ENCODE measurements at places on chromosomes 2 and 18. TPM values are rescaled to one million over a fixed set of nuclear protein-coding genes. Genes with fewer than 3 reads are reported as not detected.

GRCh38 chr2:166042356-166042755, 85.5 kb downstream of the SCN1A start:
- DNase-seq = no peak

Gene FNDC4
- total RNA-seq = not detected

DNA sequence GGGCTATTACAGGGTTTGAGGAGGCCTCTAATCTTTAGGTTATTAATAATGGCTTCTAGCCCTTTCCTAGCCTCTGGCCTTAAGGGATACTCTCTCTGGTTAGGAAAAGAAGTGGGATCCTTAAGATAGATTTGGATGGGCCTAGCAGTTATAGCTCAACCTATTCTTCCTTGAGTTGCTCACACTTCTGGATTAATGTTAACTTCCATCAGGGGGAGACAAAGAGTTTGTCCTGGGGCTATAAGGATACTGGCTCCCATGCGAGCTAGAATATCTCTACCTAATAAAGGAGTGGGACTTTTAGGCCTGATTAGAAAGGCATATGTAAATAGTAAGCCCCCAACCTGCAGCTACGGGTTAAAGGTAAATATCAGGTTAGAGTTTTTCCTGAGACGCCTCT, 14.3 kb upstream of the PTH2R start:
- no peak for DNase-seq

DNA sequence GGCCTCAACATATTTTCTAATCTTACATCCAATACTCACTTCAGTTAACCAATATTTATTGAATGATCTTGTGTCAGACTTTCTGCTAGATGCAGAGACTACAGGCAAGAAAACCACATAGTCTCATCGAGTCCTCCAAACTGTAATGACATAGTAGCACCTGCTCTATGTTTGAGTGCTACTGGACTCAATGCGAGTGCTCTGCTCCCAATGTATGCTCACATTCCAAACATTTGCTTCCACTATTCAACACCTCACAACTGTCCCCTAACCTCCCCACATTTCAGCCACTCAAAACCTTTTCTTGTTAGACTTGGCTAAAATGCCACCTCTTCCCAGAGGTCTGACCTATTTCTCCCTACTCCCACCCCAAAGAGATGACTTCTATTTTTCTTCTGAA, 65.2 kb downstream of the SLC66A3 start:
- no peak for DNase-seq

DNA sequence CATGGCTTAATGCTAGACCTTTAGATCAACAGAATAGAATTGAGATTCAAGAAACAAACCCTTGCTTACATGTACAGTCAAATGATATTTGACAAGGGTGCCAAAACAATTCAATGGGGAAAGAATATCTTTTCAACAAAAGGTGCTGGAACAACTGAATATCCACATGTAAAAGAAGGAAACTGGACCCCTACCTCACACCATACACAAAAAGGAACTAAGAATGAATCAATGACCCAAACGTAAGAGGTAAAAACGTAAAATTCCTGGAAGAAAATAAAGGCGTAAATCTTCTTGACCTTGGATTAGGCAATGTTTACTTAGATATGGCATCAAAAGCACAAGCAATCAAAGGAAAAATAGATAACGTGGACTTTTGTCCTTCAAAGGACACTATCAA, 43.1 kb downstream of the BAZ2B start:
- no peak for DNase-seq

Gene MFSD2B
- total RNA-seq = not detected

GRCh38 chr18:23126376-23127056, 8.8 kb upstream of the CABLES1 start:
- DNase-seq = no peak

GRCh38 chr2:177767768-177768167, 304.8 kb downstream of the PDE11A start:
- no peak for DNase-seq

- DNase-seq = no peak
These were observed 34.5 kb downstream of the INSIG2 start for GRCh38 chr2:118122594-118123281.

DNA sequence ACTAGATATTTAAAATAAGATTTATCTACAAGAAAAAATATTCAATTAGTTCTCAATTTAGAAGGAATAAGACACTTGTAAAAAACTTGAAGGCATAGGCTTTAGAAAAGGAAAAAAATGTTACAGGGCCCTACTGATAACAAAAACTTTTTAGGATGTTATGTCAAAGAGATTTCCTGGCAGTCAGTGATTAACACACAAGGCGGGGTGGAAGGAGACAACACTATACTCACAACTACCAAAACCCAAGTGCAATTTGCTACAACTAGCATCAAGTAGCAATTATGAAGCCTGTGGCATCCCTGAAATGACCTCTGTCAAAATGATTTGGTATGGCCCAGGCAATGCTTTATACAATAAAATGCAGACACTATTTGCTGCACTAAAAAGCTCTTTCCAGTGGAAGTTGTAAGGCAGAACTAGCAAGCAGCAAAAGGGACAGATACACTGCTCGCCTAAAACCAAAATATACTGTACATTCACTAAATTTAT, 15.3 kb downstream of the STRN start:
- DNase-seq = no peak

GRCh38 chr18:54607213-54608027, 16.4 kb downstream of the DYNAP start:
- DNase-seq = no peak

DNA sequence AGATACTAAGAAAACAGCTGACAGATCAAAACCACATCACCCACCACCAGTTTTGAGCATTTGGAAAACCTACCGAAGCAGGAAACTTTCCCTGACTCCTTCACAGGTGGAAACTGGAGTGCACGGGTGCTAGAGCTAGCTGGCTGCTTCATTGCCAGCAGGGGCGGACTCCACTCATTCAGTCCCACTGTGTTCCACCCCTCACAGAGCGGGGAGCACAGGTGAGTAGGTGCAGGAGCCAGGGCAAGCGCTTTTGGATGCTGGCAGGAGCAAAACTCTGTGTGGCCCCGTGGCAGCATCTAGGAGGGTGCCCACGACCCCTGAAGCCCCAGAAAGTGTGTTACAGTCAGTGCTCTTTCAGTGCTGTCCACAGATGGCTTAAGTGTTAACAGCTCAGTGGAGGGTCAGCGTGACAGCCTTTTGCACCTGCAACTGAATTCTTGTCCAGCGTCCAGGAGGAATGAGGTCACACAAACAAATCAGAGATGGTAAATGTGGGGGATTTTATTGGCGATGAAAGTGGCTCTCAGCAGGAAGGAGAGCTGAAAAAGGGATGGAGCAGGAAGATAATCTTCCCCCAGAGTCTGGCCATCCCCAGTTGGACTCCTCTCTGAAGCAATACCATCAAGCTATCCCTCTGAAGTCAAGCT, 71.1 kb downstream of the TMEM163 start:
- no peak for DNase-seq

DNA sequence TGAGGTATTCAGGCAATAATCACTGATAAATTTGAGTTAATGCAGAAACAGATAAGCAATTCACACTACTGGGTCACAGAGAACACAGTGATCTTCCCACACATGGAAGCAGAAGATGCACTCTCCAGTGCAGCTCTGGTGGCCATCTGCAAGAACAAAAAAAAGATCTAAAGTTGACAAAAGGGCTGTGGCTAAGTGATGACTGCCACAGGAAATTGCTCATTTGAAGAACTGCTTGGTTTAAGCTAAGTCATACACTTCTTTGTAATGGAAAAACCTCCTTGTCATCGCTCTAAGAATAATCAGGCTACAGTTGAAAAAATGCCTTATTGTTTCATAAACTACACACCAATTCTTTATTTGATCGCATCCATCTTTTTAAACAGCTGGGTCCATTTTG, 115.1 kb downstream of the DTNB start:
- peak; percentile 25 for DNase-seq

DNA sequence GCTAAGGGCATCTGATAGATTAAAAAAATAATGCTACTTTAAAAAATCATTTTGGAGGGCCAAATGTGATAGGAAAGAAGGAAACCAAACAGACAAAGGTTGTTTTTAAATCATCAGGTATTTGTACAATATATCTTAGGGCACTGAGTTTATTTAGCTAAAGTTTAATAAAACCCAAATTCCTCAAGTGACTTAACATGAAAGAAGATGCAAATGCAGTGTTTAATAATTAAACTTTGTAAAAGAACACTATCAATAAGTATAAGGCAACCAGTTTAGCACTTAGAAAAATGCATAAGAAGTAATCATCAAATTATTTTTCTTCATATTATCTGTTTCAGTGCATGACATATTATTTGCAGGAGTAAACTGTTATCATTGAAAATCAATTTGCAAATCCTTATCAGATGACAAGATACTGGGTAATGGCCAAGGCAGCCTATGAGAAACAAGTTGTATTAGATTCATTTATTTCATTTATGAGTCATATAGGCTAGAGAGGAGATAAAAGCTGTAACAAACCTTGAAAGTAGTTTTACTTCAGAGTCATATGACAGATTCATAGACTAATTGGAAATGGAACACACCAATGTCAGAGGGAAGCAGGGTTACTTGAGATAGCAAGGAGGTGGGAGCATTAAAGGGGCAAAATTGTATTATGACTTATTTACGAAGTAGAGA, 165.5 kb downstream of the GCA start:
- DNase-seq = no peak

Gene GEN1
- total RNA-seq = 6.2 TPM

- no peak for DNase-seq
These were observed 2.0 kb downstream of the ANKRD44 start for GRCh38 chr2:197308585-197308984.

Gene APLF
- 8.2 TPM for total RNA-seq

- DNase-seq = peak; percentile 42
These were observed 27.5 kb downstream of the SIX2 start for GRCh38 chr2:44981714-44982108.

DNA sequence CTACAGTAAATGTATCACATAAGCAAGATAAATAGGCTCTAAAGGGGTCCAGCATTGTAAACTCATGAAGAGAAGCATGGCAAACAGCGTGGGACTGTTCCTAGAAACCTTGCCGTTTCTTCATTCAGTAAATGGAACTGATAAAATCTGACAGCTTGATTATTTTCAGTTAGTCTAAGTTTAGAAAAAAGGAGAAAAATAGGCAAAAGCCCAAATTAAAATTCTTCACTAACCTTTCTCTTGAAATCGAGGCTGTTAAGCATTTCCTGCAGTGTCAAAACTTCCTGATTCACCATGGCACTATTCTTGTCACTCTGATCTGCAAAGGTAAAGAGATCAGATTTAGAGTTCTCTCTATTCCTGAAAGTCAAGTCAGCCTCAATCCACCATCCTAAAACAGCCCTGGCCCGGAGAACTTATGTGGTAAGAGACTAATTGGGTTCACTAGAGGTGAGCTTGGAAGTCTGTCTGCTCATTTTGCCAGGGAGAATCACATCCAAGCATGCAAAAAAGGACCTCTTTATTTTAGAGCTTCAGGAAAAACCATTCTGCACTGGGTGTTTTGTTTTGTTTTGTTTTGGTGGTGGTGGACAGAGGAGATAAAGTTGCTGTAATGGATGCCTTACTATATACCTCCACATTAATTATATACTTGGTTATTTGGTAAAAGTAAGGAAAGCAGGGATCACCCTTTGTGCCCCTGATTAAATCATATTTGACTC, 52.4 kb upstream of the STAT1 start:
- DNase-seq = no peak

- no peak for DNase-seq
These were observed 1.8 kb downstream of the TTN start for GRCh38 chr2:178805457-178805856.

DNA sequence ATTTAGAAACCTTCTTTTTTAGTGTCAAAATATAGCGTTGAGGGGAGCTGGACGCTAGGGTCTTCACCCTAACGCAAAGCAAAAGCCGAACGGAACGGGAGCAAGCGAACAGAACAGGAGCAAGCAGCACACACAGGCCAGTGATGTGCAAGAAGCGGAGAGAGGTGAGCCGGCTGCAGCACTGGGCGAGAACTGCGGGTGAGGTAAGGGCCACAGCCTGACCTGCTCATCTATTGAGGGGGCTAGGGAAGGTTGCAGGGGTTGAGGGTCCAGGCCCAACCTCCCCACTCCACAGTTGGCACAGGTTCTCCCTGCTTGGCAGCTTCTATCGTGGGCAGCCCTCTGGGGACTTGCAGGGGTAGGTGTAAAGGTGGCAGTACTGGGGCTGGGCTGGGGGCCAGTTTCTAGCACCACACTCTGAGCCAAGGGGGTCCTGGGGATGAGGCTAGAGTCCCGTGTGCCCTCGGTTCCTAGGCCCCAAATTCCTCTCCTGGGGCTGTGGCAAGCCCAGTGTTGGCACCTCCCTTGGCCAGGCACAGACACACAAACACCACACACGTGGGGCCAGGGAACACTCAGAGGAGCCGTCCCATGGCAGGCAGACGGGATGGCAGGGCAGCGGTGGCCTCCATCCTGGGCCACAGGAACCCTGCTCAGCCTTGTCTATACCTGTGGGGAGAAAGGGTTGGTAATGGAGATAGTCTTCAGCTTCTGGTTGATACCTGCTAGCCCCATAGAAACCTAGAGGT, 1.2 kb upstream of the ABCB6 start:
- DNase-seq = no peak
